ENCODE measurements at places on chromosomes 5 and 9. TPM values are rescaled to one million over a fixed set of nuclear protein-coding genes. Genes with fewer than 3 reads are reported as not detected.

The MVB12B gene
- 37.0 TPM for total RNA-seq

The PRXL2C gene
- 20.1 TPM for total RNA-seq

DNA sequence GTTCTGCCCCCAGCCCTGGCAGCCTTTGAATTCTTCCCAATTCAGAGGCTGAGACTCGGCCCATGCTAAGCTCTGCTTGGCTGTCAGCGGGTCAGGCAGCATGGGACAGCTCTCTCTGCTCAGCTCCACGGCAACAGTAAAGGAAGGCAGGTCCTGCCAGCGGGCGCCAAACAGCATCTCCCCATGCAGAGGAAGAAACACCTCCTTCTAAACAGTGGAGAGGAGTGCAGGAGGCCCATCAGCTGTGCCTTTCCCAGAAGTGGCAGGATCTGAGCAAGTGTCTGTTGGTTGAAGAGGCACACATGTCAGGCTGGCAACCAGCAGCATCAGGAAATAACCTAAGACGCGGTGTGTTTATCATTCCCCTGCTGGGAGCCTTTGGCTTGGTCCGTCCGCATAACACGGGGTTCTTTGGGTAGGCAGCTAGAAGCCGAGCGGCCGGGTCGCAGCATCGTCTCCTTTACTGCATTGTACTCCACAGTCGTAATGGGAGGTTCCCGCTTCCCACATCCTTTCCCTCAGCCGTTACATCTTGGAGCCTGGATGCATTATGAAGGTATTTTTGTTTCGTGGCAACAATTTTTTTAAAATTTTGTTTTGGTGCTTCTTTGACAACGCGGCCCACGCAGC is 42.7 kb upstream of the NCS1 start:
- no peak for DNase-seq

DNA sequence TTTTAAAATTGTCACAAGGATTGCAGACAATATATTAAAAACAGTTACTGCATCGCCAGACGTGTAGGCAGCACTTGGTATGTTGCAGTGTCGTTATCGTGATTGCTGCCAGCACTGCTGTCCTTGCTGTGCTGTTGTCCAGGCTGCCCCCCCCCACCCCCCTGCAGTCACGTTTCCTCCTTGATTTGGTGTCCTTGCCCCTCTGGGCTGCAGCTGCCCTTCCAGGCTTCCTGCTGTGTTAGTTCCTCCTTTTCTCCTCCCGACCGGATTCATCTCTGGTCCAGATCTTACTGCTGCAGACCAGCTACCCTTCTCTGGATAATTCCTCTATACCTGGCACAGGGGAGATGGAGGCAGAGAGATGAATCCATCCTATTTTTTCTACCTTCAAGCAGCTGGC is 298.9 kb downstream of the TRIM32 start:
- DNase-seq = no peak

- no peak for DNase-seq
Observed at GRCh38 chr9:122442568-122442967, 35.2 kb downstream of the OR1J1 start.

DNA sequence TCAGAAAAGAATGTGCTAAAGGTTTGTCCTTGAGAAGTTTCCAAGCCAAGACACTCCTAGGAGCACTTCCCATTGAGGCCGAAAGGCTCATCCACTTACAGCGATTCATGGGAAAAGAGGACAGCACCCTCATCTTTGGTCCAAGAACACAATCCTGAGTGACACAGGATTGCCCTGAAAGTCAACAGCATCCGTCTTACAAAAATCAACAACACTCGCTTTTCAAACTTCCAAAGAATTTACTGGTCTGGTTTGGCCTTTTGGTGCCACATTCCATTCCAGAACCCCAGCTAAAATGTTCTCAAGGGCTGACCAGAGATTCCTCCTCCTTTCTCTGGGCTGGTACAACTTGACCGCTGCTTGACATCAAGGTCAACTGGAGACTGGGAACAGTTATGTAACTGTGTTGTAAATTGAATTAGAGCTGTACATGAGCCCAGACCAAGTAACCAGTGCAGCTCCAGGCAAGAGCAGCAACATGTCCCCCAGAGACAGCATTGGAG is 415.8 kb upstream of the PIK3R1 start:
- no peak for DNase-seq

GRCh38 chr9:132752877-132753592 is 82.8 kb downstream of the GTF3C4 start:
- DNase-seq = no peak

DNA sequence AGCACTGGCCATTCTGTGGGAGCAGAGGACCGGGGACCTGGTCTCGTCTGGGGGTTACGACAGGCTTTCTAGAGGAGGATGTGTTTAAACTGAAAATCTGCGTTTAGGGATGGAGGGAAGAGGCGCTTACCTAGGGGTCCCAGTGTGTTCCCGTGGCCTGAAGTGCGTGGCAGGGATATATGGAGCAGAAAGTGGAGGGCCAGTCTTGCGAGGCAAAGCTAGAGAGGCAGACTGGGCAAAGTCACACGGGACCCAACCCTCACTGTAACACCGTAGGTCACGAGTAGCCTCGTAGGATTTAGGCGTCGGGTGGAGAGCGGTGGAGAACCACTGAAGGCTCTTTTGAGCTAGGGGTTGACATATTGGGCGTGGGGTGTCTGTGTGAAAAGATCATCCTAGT is 32.8 kb upstream of the POMT1 start:
- DNase-seq = peak; percentile 31

DNA sequence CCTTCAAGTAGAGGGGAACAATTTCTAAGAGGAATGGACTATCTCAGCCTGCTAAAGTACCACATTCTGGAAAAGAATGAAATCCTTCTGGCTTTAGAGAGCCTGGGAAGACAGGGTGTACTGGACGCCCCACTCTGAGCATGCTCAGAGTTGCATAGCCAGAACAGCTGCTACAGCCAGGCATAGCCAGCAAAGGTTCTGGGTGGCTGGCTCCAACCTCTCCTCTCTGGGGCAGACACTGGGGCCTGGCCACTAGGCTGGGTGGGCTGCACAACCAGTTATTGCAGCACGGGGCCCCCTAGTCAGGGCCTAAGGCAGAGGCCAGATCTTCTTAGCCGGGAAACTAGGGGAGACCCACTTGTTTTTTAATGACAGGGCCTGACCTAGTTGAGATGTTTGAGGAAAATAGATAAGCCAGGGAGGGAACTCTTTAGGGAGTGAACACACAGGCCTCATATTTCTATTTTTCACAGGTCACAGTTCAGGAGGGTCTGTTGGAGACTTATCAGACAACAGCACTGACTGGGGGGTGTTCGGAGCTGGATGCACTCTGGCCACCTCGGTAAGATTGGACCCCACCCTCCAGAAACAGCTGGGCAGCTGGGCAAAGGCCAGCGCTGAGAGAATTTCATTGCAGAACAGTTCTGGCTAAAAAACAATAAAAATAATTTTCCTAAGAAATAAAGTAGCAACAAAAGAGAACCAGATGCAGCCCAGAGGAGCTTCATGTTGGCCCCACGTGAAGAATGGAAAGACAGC is 142.9 kb downstream of the LPAR1 start:
- DNase-seq = no peak

DNA sequence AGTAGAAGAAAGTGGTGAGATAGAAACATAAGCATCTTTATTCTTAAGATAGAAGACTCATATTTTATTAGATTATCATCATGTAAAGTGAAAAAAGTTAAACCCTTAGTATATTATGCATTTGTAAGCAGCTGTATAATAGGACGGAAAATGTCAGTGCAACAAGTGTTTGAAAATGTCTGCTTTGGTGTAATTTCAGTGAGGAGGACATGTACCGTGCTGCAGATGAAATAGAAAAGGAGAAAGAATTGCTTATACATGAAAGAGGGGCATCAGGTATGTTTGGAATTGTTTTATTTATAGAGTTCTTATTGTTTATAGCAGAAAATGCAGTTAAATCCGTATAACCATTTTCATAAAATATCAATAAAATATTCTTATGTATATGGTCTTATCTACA is 8.9 kb downstream of the OTULIN start:
- no peak for DNase-seq

DNA sequence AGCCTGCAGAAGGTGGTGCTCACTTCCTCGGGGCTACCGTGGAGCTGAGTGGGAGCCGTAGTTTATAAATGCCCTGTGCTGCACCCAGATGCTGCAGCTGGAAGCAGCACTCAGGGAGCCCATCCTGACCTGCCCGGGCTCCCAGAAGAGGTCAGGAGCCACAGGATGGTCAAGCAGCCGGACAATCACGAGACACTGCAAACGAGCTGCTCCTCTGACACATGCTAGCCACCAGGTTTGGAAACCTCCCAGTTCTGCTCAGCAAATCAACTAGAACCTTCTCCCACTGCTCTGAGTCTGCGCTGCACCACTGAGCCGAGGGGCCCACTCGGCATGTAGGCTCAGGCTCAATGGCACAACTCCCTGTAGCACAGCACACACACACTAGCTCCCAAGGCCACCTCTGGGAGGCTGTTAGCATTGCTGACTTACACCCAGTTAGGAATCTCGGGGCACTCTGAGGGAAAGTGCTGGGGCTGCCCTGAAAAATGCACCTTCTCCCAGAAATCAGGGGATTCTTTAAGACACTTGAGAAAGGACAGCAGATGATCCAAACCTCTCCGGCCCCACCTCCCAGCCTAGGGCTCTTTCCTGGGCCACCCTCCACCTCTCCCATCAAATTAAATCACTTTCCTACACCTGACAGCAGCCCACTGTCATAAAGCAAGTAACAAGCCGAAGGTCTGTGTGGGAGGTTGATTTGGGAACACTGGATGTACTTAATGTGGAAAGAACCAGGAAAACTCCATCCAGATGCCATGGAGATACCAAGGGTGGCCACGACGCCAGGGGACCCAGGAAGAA is 59.1 kb downstream of the PSMB7 start:
- DNase-seq = no peak

Data from spleen (tissue), 13 donors.